NCI-H2029 treated with DMSO at 0.1 percent for 48 hours (cell line): ENCODE measurements at places on chromosomes 13 and 19.

- DNase-seq, result no peak
These were observed 181.6 kb downstream of the KLF12 start for GRCh38 chr13:73952648-73953047.

DNA sequence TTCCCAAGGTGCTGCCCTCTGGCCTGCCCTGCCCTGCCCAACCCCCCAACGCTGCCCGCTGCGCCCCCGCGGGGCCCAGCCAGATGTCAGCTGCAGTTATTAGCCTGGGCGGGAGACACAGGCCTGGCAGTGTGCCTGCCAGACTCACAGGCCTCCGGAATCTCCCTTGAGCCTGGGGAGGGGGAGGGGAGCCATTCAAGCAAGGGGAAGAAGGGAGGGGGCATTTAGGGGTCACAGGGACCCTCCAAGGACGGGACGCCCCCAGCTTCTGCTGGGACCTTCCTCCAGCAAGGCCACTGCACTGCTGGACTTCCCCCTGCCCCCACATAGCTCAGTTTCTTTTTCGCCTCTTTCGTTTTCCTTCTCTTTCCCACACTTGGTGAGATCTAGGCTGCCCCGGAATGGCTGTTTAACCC lies 2.6 kb upstream of the JUNB start:
- no peak for DNase-seq

DNA sequence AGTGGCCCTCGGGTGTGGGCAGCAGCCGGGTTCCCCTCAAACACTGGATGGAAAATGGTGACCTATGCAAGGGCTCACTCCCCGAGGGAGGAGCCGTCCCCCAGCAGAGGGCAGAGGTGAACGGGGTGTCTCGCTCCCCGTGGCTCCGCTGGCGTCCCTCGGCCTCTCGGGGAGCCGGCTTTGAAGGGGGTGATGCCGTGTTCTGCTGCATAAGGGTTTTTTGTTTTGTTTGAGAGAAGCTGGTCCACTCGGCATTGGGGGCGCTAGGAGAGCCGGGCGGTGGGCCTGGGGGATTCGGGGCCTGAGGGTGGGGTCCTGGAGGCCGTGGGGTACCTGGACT lies 4.0 kb downstream of the EFNA2 start:
- DNase-seq, result no peak

- no peak for DNase-seq
These were observed 12.3 kb downstream of the LATS2 start for GRCh38 chr13:21048901-21049698.

DNA sequence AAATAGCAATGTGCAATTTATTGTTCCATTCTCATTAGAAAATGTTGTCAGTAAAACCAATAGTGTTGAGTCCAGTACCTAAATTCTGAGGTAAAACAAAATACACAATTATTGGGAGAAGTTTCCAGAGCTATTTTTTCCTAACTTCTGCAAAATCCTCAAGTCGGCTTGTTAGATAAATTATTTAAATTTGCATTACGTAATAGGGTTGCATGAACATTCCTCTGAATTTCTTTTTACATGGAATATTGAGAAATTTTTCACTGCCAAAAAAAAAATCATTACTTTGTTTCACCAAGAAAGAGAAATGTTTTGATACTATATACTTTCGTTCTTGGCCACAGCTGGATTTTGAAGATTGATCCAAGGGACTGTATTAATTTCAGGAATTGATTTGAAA lies 1.5 kb downstream of the ZNF507 start:
- no peak for DNase-seq

GRCh38 chr13:39670445-39670844 lies 15.0 kb downstream of the COG6 start:
- DNase-seq, result no peak
